ENCODE measurements at places on chromosomes 6 and 20. TPM values are rescaled to one million over a fixed set of nuclear protein-coding genes. Genes with fewer than 3 reads are reported as not detected.

Gene F13A1
- total RNA-seq = not detected

Gene RALGAPA2
- 1.5 TPM for total RNA-seq

Gene AGER
- total RNA-seq = 1.5 TPM

Gene PDCD2
- 49.8 TPM for total RNA-seq

Gene ANKRD6
- total RNA-seq = 1.8 TPM

Gene ADTRP
- 1.0 TPM for total RNA-seq

Gene PARD6B
- total RNA-seq = 2.6 TPM

Gene MPIG6B
- total RNA-seq = not detected

Gene ANKRD66
- total RNA-seq = not detected

Gene TGM3
- 0.05 TPM for total RNA-seq

Gene PKIB
- 1.0 TPM for total RNA-seq

Gene BMP7
- total RNA-seq = 0.35 TPM

Gene SLC22A23
- total RNA-seq = 11.2 TPM

Gene IL17A
- total RNA-seq = not detected

Gene SUPT3H
- 5.2 TPM for total RNA-seq

Gene WFDC12
- not detected for total RNA-seq

Gene PRIM2
- total RNA-seq = 12.7 TPM

Gene GTSF1L
- total RNA-seq = not detected

Gene NKX2-4
- not detected for total RNA-seq

Gene NKAIN4
- 6.4 TPM for total RNA-seq

Gene CRYBG1
- total RNA-seq = 0.61 TPM

Gene HCK
- 0.08 TPM for total RNA-seq

Gene RIPOR3
- 0.06 TPM for total RNA-seq

Gene TOMM6
- 317 TPM for total RNA-seq

Gene VGLL2
- total RNA-seq = not detected

Gene RALY
- total RNA-seq = 152 TPM

Gene IPCEF1
- not detected for total RNA-seq
